ENCODE measurements at places on chromosomes 16 and 17. TPM values are rescaled to one million over a fixed set of nuclear protein-coding genes. Genes with fewer than 3 reads are reported as not detected.

Gene CLEC19A
- total RNA-seq, result not detected

DNA sequence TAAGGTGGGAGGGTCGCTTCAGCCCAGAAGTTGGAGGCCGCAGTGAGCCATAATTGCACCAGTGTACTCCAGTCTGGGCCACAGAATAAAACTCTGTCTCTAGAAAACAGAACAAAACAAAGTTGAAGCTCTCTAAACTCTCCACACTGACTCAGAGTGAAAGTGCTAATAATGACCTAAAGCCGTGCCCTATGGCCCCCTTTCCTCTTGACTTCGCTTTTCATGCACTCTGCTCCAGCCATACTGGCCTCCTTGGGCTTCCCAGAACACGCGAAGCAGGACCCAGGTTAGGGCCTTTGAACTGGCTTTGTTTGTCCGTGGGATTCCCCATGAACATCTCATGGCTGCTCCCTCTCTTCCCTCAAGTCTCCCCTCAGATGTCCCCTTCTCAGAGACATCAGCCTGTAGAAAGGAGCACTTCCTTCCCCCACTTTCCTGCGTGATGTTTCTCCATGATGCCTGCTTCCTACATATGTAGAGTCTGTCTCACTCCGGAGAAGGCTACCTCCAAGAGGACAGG is 18.6 kb upstream of the SPN start:
- no peak for DNase-seq

DNA sequence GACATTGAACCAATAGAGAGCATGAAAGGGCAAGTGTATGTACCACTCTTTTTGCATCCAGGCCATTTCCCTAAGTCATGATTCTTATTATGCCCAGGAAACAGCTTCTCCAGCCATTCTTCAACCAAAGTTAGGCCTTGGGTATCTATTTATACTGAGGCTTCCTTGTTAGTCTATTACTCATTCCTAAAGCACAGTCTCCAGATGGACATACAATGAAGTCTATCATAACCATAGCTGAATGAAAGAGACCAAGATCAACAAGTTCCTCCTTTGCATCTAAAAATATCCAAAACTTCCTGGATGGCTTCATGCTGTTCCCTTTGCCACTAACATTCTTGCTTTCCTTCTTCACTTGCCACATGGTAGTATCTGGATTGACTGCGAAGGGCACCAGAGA is 265.9 kb downstream of the CDH8 start:
- no peak for DNase-seq

DNA sequence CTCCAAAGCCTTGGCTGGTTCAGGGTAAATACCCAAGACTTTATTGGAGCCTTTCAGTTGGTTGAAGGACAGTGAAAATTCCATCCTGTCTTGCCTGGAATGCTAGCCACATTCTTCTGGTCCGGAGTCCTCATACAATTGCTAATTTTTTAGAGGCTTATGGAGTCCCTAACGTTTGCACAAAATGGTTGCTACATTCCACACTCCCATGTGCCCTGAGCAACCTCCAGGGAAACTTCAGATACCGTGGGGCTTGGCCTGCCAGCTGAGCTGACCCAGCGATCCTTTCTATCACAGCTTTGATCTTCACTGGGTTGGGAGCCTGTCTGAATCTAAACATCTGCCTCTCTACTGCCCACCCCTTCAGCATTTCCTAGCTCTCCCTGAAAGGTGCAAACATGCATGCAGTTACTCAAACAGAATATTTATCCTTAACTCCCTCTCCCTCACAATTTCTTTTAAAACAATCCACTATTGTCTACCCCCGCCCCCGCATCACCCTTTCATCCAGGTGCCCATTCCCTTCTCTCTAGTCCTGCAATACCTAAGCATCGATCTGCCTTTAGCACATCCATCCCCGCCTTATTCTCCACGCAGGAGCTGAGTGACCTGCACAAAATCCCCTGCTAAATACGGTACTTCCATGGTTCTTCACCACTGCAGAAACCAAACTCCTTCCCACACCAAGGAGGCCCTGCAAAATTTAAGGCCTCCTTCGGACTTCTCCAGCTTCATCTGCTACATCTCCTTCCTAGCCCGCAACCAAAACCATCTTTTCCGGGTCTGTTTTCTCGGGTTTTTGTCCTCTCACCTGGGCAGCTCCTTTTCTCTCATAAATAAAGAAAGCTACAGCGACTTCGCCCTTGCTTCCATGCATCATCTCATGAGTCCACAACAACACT is 810 bp upstream of the GAN start:
- DNase-seq, result no peak

Data from suprapubic skin (tissue), 4 donors.